ENCODE measurements at places on chromosomes 11 and 22.

GRCh38 chr11:90100431-90100830, 14.7 kb downstream of the UBTFL1 start:
- no peak for DNase-seq

DNA sequence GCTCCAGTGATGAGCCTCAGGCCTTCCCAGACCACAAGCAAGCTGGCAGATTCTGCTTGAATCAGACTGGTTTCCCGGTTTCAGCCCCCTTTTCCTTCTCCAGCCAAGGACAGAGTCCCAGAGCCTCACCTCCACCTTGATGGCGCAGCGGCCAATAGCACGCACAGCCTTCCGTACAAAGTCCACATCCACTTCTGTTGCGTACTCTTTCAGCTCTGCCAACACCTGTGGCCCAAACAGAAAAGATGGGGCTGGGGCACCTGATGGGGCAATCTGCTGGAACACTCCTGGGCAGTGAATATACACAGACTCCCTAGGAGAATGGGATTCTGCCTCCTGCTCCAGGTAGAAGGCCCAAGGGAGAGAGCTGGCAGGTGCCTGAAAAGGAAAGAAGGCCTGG, 35.5 kb upstream of the RASL10A start:
- DNase-seq: no peak

- DNase-seq: no peak
Measured at GRCh38 chr11:92154611-92155010, 70.0 kb upstream of the FAT3 start.

- no peak for DNase-seq
Measured at GRCh38 chr11:75593286-75593915, 31.3 kb downstream of the SERPINH1 start.

DNA sequence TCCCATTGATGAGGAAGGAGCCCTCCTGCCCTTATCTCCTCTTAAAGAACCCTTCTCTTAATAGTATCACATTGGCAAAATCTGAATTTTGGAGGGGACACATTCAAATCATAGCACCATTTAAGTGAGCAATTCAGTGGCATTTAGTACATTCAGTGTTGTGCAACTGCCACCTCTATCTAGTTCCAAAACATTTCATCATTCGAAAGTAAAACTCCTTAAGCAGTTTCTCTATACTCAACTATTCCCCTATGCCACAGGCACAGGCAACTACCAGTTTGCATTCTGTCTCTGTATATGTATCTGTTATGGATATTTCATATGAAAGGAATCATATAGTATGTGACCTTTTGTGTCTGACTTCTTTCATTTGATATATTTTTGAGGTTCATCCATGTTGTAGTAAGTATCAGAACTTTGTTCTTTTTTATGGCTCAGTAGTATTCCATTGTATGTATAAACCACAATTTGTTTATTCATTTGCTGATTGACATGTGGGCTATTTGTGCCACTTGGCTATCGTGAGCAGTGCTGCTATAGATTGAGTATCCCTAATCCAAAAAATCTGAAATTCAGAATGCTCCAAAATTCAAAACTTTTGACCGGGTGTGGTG, 22.9 kb downstream of the FAR1 start:
- DNase-seq: no peak

DNA sequence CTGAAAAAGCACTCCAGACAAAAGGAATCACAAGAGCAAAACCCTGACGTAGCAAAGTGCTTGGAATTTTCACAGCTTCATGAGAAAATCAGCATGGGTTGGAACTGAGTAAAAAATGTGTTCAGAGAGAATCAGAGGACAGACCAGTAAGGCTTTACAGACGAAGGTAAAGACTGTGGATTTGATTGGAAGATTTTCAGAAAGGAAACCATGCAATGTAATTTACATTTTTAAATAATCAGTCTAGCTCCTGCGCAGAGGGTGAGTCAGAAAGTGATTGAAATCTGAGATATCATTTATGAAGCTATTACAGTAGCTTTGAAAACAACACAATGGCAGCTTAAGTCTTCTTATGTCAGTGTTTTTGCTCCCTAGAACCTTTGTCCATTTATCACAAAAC, 1122.3 kb downstream of the LRRC4C start:
- no peak for DNase-seq

DNA sequence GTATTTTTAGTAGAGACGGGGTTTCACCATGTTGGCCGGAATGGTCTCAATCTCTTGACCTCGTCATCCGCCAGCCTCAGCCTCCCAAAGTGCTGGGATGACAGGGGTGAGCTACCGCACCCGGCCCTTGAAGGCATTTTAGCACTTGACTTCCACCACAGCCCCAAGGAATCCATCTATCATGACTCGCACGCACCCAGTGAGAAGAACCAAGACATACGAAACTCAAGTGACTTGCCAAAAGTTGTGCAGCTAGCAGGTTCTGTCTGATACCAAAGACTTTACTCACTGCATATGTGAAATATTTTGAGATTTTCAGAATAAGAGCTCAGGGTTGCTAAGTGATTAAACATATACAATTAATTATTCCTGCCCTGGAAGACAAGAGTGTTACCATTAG, 21.0 kb downstream of the FLI1 start:
- DNase-seq: no peak

- no peak for DNase-seq
Measured at GRCh38 chr22:36435516-36436415, 45.7 kb downstream of the TXN2 start.

GRCh38 chr11:8831861-8832260, 79.1 kb upstream of the AKIP1 start:
- DNase-seq: no peak

DNA sequence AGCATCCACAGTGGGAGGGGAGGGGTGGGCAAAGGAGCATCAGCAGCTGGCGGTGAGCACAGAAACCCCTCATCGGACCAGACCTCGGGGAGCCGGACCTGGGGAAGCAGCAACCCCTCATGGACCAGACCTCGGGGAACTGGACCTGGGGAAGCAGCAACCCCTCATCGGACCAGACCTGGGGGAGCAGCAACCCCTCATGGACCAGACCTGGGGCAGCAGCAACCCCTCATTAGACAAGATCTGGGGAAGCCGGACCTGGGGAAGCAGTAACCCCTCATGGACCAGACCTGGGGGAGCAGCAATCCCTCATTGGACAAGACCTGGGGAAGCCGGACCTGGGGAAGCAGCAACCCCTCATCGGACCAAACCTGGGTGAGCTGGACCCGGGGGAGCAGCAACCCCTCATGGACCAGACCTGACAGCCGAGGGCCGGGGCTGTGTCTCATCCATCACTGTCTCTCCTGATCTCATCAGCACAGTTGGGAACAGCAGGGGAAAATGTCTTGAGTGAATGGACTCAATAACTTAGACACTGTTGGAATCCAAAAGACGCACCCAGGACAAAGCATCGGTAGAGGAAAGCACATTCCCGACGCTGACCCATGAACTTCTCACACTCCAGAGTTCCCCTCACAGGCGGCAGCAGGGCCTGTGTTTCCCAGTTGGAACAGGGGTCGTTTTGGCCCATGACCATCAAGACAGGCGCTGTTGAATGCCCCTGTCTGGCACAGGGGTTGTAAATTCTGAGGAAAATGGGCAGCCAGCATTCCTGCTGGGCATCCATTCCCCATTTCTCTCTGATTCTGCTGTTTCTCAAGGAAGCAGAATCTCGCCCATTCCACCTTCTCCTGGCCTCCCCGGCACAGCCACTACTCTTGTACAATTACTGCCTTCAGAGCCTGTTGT, 1494.6 kb downstream of the TBC1D22A start:
- no peak for DNase-seq

DNA sequence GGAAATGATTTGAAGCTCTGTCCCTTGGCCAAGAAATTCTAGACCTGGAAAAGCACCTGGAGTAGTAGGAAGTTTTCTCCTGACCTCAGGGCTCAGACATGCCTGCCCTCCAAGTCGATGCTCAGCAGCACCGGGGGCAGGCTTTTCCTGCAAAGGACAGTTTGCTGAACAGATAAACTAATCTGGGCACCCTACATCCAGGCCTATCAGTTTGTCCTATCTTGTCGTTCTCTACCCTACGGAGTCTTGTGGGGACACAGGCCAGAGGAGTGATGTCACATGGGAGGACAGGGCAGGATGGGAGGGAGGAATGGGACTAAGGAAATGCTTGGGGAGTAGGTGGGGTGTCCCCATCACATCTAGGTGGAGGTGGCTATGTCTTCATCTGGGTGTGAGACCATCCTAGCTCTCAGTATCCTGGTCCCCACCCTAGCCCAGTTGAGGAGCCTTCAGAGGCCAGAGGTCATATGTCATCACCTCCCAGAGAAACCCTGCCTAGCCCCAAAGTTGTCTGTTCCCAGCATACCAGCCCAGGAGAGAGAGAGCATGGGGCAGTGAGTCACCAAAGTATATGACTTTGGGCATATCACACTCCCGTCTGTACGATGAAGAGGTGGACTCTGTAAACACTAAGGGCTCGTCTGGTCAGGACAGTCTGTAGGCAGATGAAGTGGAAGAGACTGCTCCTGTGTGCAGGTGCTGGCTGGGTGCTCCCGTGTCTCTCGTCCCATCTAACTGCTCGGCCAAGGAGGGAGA, 18.1 kb upstream of the FCHSD2 start:
- DNase-seq: no peak

- DNase-seq: peak; percentile 57
Measured at GRCh38 chr11:47001781-47002181, 65.2 kb downstream of the CSTPP1 start.

- DNase-seq: no peak
Measured at GRCh38 chr11:79931692-79932091, 490.9 kb upstream of the TENM4 start.

GRCh38 chr11:85627332-85627997, at the start of gene DLG2:
Gene DLG2, minus strand, starts transcription at chr11:85627344.
- DNase-seq: peak; percentile 27

GRCh38 chr11:46672381-46672839, 28.0 kb downstream of the ARHGAP1 start:
- DNase-seq: no peak

DNA sequence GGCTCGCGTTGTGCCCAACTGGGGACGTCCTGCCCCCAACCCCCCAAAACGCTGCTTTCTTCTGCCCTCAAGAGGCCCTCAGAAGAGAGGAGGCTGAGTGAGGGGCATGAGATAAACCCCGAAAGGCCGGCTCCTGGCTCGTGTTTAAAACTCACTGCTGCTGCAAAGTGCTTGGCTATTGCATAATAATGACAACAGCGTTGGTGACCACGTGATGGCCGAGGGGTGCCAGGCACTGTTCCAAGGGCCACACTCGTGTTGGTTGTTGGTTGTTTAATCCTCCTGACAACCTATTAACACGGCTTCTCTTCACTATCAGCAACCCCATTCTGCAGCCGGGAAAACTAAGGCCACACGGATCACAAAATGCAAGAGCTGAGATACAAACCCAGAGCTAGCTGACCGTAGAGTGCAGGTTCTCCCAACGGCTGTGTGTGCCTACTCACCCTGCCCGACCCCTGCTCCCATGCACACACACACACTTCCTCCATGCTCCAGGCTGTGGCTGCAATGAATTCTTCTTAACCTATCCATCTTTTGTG, 51.0 kb downstream of the ANO1 start:
- no peak for DNase-seq

GRCh38 chr11:99632969-99633368, 612.2 kb downstream of the CNTN5 start:
- no peak for DNase-seq

DNA sequence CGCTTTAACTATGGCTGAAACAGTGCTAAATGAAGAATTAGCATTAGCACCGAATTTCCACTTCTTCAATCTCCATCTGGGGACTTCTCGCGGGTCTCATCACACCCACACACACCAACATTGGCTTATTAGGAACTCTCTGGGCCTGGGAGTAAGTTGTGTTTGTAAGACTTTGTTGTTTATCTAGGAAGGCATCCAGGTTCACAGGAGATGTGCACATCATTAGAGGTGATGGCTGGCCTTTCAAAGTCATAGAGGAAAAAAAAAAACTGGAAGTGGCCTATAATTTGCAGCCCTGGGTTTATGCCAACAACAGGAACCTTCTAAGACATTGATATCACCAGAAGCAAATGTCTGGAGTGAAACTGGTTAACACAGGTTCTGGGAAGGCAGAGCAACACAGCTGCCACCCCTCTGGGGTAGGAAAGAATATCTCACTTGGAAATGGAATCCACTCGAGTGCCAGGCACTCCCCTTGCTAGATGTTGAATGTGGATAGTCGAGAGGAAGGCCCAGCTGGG, 84.5 kb downstream of the TRAF6 start:
- DNase-seq: no peak

GRCh38 chr11:125112208-125112604, 780 bp upstream of the TMEM218 start:
- DNase-seq: no peak

- no peak for DNase-seq
Measured at GRCh38 chr11:121576531-121576930, 123.8 kb upstream of the SORL1-AS1 start.

DNA sequence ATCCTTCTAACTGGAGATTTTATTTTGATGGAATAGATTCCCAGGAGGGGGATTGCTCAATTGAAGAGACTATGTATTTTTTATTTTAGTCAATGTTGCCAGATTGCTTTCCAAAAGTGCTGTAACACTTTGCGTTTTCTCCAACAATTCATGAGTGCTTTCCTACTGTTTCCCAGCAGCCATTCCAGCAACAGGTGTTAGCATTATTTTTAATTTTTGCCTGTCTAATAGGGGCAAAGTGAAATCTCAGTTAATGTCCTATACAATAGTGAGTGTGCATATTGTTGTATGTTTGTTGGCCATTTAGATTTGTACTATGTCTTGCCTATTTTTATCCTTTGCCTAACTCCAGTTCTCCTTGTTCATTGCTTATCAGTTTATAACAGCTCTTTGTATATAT, 12.1 kb upstream of the CACNG2 start:
- no peak for DNase-seq

GRCh38 chr22:46039535-46039934, 62.6 kb upstream of the WNT7B start:
- no peak for DNase-seq

- no peak for DNase-seq
Measured at GRCh38 chr11:34859496-34859895, 56.7 kb downstream of the APIP start.

GRCh38 chr22:48741540-48741939, 1086.1 kb downstream of the BRD1 start:
- DNase-seq: no peak

DNA sequence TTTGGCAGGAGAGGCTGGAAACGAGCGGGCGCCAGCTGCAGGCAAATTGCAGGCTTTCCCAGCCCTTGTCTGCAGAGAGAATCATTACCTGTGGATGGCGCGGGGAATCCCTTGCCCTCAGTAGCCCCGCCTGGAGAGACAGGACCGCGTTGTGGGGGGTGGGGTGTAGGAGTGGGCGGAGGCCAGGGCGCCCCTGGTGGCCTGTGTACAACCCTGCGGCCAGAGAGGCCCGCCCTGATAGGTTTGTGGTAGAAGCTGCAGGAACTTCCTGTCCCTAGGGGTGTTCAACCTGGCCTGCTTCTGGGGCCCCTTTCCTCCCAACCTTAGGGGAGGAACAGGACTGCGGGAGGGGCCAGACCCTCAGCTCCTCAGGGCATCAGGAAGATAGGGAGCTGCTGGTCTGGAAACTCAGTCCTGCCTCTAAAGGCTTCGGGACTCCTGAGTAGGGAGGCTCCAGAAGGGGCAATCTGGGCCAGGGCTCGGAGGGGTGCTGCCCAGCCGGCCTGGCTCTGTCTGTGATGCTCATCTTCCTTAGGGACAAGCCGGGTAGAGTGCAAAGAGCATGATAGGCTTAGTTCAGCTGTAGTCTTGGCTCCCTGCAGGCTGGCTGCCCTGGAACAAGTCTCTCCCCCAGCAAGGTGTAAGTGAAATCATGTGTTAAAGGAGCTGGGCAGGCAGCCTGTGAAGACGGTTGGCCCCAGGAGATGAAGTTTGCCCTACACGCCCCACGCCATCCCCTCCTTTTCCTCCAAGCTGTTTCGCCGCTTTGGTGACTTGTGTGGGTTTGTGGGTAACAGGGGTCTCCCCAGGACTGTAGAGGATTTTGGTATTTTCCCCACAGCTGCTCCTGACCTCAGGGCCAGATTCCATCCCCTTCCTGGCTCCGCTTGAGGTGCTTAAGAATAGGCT, 24.1 kb upstream of the SUSD2 start:
- peak; percentile 65 for DNase-seq
